ENCODE measurements at places on chromosomes 6 and 20. TPM values are rescaled to one million over a fixed set of nuclear protein-coding genes. Genes with fewer than 3 reads are reported as not detected.

- DNase-seq: no peak
These were observed 47.1 kb upstream of the ENTPD6 start for GRCh38 chr20:25148181-25148981.

Gene DAAM2
- total RNA-seq: 5.2 TPM

Gene DOK5
- 0.06 TPM for total RNA-seq

GRCh38 chr20:57610261-57610952, 9.8 kb downstream of the ZBP1 start:
- no peak for DNase-seq

GRCh38 chr20:11853359-11853758, 64.3 kb upstream of the BTBD3 start:
- no peak for DNase-seq

DNA sequence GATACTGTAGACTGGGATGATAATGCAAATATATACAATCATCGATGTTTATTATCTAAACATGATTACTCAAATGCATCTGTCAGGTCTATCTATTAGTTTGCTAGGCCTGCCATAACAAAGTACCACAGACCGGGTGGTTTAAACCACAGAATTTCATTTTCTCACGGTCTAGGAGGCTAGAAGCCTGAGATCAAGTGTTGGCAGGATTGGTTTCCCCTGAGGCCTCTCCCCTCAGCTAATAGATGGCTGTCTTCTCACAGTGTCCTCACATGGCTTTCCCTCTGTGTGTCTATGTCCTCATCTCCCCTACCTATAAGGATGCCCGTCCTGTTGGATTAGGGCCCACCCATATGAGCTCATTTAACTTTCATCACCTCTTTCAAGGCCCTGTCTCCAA, 512.6 kb upstream of the SLC35B3 start:
- DNase-seq: peak; percentile 38

DNA sequence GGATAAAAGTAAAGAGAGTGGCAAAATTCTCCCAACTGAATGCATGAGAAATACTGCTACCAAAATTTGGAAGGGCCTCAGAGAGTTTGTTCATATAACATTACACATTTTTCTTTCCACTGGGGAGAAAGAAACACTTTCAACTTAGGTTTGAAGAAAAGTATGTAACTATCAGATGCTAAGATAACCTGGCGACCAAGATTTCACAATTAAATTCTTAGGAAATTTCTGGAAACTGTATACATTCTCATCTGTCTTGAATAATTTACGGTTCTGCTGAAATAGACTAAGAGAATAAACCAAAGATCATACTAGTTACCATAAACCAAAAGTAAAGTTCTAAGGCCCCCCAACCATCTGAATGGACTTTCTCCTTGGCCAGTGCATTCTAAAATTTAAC, 413.0 kb upstream of the RUNX2 start:
- DNase-seq: no peak

DNA sequence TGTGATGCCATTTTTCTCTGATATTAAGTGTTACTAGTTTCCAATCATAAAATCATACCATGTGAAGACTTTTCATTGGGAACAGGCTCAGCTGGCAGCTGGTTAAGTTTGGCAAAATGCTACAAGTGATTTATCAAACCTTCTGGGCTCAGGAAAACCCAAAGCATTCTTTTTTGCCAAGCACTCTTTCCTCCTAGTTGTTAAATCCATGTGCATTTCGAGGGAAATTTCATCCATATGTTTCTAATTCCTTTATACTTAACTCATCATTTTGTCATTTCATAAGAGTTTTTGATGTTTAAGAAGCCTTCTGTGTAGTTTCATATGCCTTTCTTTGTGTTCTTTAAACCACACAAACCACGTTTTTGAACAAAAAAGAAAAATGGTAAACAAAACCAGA, 217.6 kb upstream of the PDE10A start:
- DNase-seq: no peak

DNA sequence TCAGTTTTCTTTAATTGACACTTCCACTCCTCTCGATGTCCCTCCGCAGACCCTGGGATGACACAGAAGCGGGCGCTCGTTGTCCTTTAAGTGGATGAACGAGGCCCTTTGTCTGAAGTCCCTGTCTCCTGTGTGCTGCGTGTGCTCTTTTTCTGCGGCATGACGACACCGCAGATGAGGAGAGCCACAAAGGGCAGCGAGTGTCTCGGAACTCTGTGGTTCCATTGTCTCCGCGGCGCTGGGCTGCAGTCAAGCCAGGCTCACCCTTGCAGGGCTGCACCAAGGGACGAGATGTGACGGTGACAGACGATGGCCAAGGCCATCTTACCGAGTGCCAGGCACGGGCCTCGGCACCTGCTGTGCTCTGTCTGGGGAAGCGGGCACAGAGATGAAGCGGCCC, 10.6 kb downstream of the PRR18 start:
- DNase-seq: no peak

DNA sequence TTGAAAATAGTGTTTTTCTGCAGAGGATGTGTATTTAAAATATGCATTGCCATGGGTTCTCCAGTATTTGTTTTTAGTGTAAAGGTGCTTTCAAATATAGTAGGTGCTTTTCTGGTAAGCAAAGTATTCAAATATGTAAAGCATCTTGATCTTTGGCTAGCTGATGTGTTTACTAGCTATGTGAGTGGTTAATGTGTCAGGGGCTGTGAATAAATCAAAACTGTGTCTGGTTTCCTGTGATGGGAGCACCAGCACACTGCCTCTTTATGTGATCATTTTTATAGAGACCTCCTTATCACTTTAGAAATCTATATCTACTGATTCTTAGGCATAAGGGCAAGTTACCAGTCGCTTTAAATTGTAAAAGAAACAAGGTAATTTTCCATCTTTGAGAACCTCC, 388.9 kb upstream of the MAN1A1 start:
- no peak for DNase-seq

Gene TPBG
- total RNA-seq: 33.2 TPM

DNA sequence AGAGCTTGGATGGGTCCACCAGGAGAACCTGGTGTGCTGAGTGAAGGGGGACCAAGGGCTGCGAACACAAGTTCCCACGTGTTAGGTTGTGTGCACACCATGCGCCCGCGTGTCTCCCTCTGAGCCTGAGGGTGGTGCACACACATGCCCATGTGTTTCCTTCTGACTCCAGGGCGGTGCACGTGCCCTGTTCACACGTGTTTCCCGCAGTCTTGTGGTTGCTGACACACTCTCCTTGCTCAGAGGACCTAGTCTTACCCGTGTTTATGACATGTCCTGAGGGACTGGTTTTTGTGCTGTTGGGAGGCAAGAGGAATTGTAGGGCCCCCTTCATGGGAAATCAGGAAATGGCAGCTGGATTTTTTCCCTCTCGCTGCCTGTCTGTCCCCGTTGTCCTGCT, 36.3 kb upstream of the PCMTD2 start:
- peak; percentile 54 for DNase-seq

- peak; percentile 76 for DNase-seq
These were observed 103.6 kb upstream of the CNKSR3 start for GRCh38 chr6:154614101-154614500.

- no peak for DNase-seq
These were observed 37.0 kb downstream of the SYTL3 start for GRCh38 chr6:158686791-158687381.

Gene MYH7B
- not detected for total RNA-seq

GRCh38 chr20:56360133-56360907, 1.5 kb downstream of the FAM210B start:
- DNase-seq: no peak

Gene PABPC1L
- 1.2 TPM for total RNA-seq

DNA sequence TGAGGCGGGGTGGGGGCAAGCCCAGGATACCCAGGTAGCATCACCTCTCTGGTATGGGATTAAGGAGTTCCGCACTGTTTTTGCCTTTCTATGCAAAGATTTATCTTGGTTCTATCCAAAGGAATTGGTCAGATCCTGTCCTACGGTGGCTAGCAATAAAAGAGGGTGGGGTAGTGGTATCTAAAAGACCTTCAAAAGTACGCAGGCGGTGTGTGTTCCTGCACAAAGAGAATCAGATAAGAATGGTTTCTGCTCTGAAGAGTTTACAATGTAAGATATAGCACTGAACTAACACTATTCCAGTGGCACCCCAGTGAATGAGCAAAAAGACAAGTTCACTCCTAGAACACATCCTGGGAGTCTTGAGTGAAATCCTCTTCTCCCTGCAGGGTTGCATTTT, 6.3 kb downstream of the MRPS18A start:
- no peak for DNase-seq

DNA sequence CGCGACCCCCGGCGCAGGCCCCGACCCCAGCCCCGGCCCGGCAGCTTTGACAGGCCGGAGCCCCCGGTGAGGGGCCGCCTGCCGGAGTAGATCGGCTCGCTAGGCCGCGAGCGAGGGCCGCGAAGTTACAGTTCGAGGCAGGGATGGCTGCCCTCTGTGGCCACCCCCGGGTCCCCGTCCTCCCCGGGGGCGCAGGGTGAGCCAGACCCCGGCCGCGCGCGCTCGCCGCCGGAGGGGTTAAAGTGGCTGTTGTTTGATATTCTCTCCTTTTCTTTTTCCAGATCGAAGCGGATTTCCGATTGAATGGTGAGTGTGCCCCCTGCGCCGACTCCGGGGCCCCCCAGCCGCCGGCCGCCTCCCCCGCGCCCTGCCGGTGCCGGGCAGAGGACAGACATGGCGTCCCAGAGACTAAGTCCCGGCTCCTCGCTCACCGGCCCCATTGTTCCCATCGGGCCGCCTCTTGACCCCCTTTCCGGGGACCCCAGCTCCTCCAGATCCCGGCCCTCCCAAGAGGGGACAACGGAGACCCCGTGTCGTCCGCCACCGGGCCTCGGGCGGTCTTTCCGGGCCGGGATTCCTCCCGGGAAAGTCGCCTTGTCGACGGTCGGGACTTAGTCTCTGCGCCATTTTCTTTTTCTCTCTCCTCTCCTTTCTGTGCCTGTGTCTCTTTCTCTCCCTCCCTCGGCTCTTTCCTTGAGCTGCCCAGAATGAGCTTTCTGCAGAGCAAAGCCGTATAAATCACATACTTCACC, 704 bp downstream of the TOP1 start:
- peak; percentile 24 for DNase-seq

Gene SGK2
- total RNA-seq: 0.06 TPM

Gene EEF1A2
- 6.4 TPM for total RNA-seq

Gene NPEPL1
- total RNA-seq: 3.9 TPM

DNA sequence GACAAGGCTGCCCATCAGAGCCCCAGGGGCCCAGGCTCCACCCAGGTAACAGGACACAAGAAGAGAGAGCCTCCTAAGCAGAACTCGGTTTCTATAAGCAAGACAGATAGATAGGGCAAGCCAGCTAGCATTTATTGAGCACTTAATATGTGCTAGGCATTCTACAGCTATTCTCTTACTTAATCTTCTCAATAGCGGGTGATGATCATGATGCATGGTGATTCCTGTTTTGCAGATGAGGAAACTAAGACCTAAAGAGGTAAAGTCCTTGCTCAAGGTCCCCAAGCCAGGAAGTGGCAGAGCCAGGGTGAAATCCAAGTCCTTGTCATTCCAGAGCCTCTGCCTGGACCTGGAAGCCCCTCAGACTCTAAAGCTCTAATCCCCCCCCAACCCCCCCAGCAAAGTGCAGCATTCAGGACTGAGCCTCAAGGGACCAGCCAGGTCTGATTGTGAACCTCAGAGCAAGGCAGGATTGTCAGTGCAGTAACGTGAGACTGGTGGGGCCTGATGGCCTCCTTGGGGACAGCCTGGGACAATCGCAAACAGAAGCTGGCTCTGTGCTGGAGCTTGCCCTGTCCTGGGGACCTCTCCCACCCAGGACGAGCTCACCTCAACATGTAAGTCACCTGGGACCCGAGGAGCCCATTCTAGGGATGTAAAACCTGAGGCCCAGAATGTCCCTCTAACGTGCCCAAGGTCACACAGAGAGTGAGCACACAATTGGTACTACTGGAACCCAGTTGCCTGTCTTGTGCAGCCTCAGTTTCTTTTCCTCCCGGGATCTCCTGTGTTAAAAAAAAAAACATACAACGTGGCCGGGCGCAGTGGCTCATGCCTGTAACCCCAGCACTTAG, 48.4 kb upstream of the PTGIS start:
- DNase-seq: no peak

DNA sequence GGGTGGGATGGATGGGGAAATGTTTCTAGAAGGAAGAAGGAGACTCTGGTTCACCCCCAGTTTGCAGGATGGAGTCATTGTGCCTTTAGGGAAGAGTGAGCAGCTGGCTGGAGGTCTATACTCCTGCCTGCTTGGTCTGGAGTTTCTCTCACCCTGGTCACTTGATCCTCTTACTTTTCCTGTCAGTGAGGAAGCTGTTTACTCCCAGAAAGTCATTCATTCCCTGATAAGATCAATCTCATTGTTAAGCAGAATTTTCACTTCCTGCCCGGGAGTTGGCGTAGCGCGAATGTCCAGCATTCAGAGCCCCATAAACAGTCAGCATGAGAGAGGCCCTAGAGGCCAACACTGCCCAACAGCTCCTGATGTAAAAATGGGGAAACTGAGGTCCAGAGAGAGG, 70.4 kb upstream of the SIRPA start:
- DNase-seq: no peak

DNA sequence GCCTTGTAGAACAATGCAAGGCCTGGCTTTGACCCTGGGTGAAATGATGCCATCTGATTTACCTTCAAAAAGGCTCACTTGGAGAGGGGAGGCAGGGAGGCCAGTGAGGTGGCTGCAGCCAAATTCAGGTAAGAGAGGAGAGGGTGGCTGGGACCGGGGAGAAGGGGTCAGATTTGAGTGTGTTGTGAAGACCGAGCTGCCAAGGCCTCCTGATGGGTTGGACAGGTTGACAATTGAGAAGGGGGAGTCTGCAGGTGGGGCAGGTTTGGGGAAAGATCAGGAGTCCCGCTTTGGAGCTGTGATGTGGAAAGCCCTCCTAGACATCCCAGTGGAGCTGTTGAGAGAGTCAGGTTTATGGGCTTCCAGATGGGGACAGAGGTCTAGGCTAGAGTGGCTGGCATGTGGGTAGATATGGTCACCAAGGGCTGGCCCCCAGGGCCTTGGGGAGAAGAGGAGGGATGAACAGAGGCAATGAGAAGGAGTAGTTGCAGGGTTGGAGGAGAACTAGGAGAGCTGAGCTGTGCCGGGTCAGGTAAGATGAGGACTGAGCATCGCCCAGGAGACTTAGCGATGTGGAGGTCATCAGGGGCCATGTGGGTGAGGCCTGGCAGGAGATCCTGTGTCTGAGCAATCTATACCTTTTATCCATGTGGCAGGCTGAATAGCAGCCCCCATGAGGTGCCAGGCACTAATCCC, 70.5 kb upstream of the TOX2 start:
- no peak for DNase-seq

GRCh38 chr6:13851803-13852202, 37.4 kb upstream of the MCUR1 start:
- no peak for DNase-seq

Gene CAP2
- 16.4 TPM for total RNA-seq

GRCh38 chr20:46681032-46681854, 8.0 kb downstream of the TP53RK start:
- peak; percentile 41 for DNase-seq

DNA sequence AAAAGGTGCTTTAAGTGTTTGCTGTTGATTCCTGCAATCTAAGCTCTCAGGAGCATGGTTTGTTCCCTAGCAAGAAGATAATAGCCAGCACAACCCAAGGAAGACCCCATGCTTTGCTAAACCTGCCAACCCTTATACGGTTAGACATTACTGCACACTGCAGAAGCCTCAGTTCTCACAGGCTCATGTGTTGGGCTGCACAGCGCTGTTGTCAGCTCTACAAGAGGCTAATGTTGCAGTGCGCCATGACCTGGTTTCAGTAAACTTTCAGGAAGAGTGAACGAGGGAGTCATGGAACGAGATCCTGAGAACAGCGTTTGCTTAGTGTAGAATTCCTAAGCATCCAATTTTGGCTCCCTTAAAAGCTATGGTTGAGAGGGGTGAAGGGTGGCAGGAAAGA, 218.5 kb downstream of the ARHGAP18 start:
- peak; percentile 45 for DNase-seq

- DNase-seq: peak; percentile 43
These were observed 22.7 kb upstream of the TMEM181 start for GRCh38 chr6:158536891-158537798.

GRCh38 chr20:663315-664090, 10.5 kb upstream of the SRXN1 start:
- DNase-seq: peak; percentile 26

All from Daoy (cell line).